Brain (organoid and tissue), 16 donors: ENCODE measurements at places on chromosomes 7 and 10.

DNA sequence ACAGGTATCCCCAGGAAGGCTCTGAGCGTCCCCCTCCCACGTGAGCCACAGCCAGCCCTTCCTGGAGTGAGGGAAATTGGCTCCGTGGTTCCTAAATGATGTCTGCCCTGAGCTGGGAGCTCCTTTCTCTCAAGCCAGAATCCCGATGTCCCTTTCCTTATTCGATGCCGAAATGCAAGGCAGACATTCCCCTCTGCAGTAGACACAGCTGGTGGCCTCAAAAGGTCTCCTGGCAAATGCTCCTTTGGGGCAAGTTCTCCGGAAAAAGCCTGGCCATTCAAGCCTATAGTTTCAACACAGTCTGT is 98.9 kb downstream of the HIP1 start:
- DNase-seq = peak; percentile 52

DNA sequence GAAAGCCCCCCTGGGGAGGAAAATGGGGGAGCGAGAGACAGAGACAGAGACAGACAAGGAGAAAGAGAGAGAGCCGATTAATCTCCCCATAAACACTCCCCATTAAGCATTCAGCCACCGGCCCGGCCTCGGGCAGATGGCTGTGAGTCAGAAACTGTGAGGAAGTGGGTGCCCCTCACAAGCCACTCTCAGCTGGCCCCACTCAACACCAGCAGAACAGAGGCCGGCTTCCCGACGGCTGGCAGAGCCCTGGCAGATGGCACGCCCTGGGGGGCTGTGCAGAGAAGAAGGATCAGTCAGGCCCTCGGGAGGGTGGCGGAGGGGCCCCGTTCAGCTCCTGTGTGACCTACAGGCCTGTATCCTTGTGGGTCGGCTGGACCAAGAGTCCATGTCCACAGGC is 41.2 kb downstream of the CAMK2B start:
- DNase-seq = no peak

DNA sequence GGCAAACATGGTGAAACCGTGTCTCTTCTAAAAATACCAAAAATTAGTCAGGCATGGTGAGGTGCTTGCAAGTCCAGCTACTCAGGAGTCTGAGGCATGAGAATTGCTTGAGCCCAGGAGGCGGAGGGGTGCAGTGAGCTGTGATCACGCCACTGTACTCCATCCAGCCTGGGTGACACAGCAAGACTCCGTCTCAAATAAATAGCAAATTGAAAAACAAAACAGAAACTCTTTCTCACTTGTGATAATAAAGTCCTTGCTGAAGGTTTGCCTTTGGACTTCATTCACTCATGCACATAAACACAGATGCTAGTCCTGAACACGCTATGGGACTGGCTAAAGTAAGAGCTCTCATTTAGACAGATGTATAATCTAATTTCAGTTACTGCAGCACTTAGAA is 37.6 kb downstream of the ANK3 start:
- no peak for DNase-seq

DNA sequence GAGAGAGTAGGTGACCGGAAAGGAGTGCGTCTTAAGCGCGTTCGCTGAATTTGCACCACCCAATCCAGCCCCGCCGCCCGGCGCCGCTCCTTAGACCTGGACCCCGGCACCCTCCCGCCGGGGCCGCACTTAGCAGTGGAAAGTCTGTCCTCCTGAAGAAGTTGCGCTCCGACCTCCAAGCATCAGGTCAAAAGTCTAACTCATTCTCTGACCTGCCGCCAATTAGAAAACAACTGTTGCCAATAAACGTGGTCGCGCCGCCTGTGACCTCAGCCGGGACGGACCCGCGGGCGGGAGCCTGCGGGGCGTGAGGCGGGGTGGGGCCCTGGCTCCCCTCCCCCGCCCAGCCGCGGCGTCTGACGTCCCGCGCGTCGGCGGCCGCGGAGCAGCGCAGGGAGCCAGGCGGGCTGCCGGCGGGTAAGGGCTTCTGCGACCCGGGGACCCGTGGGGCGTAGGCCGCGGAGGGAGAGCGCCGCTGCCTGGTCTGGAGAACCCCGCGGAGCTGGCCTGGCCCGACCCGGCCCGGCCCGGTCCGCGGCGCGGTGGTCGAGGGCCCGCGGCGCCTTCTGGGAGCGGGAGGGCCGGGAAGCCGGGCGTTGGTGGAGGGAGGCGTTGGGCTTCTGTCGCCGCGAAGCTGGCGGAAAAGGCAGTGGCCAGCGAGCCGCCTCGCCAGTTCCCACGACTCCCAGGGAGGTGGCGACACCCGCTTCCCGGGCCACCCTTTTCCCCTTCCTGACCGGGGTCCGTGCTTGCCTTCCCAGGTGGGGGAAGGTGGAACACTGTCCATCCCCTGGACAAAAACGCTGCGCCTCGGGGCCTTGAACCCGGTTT is at the start of gene BCAP29:
Gene BCAP29 (plus strand): TSS at position 362 of the 831 bp plus-strand sequence. CDS start 527 bp downstream, outside the sequence.
- DNase-seq = peak; percentile 73

GRCh38 chr7:3697472-3697871 is 396.4 kb downstream of the SDK1 start:
- no peak for DNase-seq
